ENCODE measurements at places on chromosomes 5 and 9.

DNA sequence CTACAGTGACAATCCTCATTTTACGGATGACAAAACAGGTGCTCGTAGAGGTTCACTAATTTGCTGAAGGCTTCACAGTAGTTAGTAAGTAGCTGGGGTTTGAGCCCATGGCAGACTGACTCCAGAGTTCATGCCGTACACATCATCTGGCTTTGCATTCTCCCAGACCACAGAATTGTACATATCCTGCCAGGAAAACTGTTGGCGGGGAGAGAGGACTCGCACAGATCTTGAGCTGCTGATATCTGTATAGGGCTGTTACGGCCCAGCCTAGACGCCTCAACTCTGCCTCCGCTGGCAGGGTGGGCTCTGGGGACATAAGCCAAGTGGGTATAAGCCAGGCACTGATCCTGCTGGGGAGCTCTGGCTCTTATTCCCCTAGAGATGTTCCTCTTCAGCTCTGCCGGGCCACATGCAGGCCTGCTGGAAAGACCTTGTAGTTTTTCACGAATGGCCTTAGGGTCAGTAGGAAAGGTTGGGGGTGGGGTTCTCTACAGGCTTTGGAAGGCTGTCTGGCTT is 16.3 kb downstream of the LARP1 start:
- DNase-seq: peak; percentile 85

- DNase-seq: no peak
Measured at GRCh38 chr5:170169996-170170395, 62.8 kb upstream of the C5orf58 start.

- no peak for DNase-seq
Measured at GRCh38 chr5:3613726-3614125, 18.1 kb downstream of the IRX1 start.

DNA sequence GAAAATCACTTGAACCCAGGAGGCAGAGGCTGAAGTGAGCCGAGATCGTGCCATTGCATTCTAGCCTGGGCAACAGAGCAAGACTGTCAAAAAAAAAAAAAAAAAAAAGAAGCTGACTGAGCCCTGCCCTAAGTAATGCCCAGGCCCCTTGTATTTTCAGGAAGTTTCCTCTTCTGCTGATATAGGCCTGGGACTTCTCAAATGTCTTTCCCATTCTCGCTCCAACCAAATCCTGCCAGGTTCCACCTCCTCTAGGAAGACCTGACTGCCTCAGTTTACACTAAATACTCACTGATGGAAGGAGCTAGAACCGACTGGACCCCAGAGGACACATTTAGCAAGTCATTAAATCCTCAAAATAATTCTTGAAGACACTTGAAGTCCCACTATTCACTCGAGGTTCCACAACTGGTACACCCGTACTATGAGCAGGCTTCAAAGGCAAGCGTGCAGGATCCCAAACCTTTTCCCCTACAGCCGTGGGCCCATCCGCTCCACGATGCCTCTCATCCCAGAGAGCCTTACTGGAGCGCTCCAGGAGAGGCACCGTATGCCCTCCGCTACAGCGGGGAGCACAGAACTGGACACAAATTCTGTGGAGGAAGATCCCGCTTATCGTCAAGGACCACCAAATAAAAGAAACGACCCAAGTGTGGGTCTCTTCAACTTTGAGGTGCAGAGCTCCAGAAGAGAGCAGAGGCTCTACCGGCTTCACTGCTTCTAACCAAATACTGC is 676 bp downstream of the NOL6 start:
- no peak for DNase-seq

GRCh38 chr9:107919263-107919662 is 429.7 kb upstream of the KLF4 start:
- peak; percentile 64 for DNase-seq

Measured in right hindlimb (tissue), 1 donor.